ENCODE measurements at places on chromosomes 3 and 15.
A peak's percentile ranks its signal among the peaks of the same experiment; 100 is the strongest.

GRCh38 chr3:182920515-182921084 lies 59.7 kb downstream of the DCUN1D1 start:
- no peak for DNase-seq

GRCh38 chr3:150790629-150791028 lies 27.7 kb upstream of the SIAH2 start:
- DNase-seq = no peak

DNA sequence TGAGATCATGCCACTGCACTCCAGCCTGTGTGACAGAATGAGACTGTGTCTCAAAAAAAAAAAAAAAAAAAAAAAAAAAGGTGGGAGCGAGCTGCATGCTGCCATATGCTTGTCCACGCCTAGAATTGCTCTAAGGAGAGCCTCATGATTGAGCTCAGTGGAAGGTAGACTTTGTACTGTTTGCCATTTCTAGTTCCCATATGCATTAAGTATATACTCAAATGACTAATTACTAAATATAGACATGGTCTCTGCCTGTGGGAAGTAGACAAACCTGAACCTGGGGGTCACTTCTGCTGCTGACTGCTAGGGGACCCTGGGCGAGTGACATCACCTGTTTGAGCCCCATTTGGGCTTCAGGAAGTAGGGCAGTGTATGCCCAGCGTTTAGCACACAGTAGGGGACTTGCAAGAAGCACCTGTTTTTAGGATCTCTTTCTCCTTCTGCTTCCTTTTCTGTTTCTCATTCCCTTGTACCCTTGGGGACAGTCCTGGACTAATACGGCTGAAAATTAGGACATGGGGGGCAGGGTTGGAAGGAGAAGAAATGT lies 27.2 kb downstream of the PRKCD start:
- peak; percentile 3 for DNase-seq

- no peak for DNase-seq
Measured at GRCh38 chr3:161510510-161511260, 14.1 kb downstream of the OTOL1 start.

- DNase-seq = peak; percentile 48
Measured at GRCh38 chr3:56799251-56799882, 2.4 kb downstream of the ARHGEF3 start.

All from NCI-H2171 treated with DMSO at 0.1 percent for 48 hours (cell line).